Esophagus squamous epithelium (tissue), 5 donors: ENCODE measurements at places on chromosomes 13 and 19.

- DNase-seq = no peak
Measured at GRCh38 chr13:88908961-88909441, 1237.8 kb downstream of the SLITRK5 start.

GRCh38 chr19:8352134-8352827 lies 9.2 kb upstream of the KANK3 start:
- no peak for DNase-seq

GRCh38 chr13:58340895-58341294 lies 709.4 kb downstream of the PCDH17 start:
- no peak for DNase-seq

- no peak for DNase-seq
Measured at GRCh38 chr13:73676550-73677047, 457.6 kb downstream of the KLF12 start.

- DNase-seq = no peak
Measured at GRCh38 chr13:49304763-49305700, 57.3 kb downstream of the CDADC1 start.

DNA sequence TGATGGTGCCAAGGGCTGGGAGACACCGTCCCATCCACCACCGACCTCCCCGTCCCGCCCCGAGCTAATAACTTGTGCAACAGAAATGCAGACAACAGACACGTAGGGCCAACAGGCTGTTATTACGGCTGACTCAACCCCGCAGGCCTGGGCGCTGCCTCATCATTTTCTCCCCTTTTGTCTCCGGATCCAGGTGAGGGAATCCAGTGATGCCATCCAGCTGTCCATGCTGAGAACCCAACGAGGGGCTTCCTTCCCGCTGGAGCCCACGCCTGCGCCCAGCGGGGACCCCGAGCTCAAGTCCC lies 6.4 kb upstream of the DIRAS1 start:
- DNase-seq = no peak

DNA sequence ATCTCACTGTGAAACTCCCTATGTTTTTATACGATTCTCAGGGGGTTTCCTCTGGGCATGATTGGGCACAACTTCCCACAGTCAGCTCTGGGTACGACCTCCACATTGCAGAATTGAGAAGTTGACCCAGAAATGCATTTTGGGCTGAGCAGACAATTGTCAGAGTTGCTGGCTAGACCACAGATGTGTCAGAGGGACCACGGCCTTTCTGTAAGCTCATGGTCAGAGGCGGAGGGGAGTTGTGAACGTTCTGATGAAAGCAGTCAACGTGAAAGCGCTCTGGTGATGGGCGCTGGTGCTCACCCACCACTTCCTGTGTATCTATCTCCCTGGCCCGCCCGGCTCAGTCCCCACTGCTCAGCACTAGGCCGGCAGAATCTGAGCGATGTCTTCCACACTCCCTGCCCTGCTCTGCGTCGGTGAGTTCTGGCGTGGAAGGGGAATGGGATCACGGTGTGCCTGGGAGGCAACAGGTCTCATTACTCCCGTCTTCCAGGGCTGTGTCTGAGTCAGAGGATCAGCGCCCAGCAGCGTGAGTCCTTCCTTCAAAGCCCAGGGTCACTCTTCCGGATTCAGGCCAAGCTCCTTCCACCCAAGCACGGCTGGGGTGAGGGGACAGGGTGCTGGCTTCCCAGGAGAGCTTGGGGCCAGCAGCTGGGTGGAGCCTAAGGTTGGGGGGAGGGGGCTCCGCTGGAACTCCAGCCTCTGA lies at the start of gene NCR1:
Gene NCR1 (plus strand): TSS at position 346 of the 709 bp plus-strand sequence. CDS start 40 bp downstream, at position 386.
- no peak for DNase-seq

DNA sequence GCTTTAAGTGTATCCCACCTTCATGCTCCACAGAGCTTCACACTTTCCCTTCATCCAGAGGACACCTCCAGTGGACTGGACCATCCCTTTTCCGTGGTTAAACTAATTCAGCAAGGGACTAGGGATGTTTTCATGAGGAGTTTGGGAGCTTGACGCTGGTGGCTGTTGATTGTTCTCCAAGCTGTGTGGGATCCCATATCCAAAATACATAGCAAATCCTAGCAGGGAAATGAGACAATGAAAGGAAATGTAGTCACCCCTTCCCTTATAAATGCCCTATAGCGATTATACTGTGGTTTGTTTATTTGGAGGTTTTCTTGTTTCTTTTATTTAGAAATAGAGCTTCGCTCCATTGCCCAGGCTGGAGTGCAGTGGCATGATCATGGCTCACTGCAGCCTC lies 31.6 kb upstream of the DPRX start:
- no peak for DNase-seq

- no peak for DNase-seq
Measured at GRCh38 chr13:55615081-55615480, 1525.6 kb upstream of the PRR20A start.

- DNase-seq = no peak
Measured at GRCh38 chr19:10543420-10544241, at the start of gene ATG4D. ATG4D (plus strand) TSS chr19:10543904; CDS start chr19:10544091, 187 bp downstream.

- no peak for DNase-seq
Measured at GRCh38 chr19:7337380-7338194, 11.2 kb upstream of the ARHGEF18 start.

- no peak for DNase-seq
Measured at GRCh38 chr19:49689133-49690078, at the start of gene ADM5. ADM5 (plus strand) TSS chr19:49689594; CDS start chr19:49689838, 244 bp downstream.

- DNase-seq = no peak
Measured at GRCh38 chr19:5534787-5535586, 32.8 kb downstream of the TINCR start.

- DNase-seq = no peak
Measured at GRCh38 chr19:17767559-17767958, 16.3 kb downstream of the FCHO1 start.

DNA sequence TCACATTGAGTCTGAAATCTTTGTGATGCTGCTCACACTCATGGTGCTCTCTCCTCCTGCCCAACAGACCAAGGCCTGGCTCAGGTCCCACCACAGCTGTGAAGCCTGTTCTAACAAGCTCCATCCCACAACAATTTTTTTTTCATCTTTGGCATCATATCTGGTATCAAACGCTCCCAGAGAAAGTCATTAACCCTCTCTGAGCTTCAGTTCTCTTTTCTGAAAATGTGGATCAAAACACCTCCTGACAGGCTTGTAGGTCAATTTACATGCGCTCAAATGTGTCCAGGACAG lies 224.4 kb downstream of the LACC1 start:
- no peak for DNase-seq

GRCh38 chr13:79802389-79803085 lies 321.6 kb downstream of the NDFIP2 start:
- no peak for DNase-seq

DNA sequence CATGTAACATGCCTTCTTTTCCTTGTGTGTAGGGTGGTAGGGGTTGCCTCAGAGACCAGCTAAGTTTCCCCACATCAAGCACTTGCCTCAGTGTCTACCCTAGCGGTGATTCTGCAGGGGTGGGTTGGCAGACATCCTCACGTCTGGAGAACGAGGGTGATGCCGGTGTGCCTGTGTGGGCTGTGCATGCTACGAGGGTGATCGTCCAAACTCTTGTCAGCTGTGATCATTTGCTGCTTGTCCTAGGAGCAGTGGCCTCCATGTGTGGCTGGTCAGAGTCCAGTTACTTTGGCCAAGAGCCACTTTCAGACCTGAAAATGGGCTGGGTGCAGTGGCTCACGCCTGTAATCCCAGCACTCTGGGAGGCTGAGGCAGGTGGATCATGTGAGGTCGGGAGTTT lies 5.1 kb downstream of the GPI start:
- no peak for DNase-seq

DNA sequence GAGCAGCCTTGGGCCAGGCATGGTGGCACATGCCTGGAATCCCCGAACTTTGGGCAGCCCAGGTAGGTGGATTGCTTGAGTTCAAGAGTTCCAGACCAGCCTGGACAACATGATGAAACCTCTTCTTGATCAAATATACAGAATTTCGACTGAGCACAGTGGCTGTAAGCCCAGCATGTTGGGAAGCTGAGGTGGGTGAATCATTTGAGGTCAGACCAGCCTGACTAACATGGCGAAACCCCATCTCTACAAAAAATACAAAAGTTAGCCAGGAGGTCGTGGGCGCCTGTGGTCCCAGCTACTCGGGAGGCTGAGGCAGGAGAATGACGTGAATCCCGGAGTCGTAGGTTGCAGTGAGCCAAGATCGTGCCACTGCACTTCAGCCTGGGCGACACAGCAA lies 8.0 kb upstream of the NLRP7 start:
- no peak for DNase-seq

DNA sequence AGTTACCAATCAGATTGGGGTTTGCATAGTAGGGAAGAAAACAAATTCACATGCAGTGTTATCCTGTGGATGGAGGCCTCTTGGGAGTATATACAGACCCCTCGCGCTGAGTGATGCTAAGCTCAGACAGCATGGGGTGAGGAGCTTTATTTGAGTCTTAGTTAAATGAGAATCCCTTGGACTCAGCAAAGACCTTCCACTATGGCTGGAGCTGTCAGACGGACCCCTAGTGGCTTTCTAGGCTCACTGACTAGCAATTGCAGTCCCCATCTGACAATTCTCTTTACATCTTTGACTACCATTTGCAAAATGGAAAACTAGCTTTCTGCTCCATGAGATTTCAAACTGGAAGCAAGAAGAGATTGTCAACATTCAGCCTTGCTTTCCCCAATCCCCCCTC lies 90.4 kb downstream of the STOML3 start:
- no peak for DNase-seq

- DNase-seq = no peak
Measured at GRCh38 chr19:52248241-52248640, 21.1 kb upstream of the ZNF766 start.

DNA sequence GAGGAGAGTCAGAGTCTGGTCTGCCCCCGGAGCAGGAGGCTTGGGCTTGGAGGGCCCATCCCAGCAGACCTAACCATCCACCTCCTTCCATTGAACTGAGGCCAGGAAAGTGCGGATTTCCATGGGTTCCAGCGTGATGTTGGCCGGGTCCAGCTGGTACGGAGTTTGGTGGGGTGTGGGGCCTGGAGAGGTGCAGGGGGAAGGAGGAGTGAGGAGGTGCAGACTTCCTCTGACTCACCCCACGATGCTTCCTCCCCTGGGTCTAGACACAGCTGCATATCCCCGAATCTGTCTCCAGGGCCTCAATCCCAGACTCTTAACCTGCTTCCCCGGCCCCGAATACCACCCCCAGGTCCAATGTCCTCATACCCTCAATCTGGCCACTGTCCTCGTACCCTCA lies 20.0 kb downstream of the MAN2B1 start:
- no peak for DNase-seq

DNA sequence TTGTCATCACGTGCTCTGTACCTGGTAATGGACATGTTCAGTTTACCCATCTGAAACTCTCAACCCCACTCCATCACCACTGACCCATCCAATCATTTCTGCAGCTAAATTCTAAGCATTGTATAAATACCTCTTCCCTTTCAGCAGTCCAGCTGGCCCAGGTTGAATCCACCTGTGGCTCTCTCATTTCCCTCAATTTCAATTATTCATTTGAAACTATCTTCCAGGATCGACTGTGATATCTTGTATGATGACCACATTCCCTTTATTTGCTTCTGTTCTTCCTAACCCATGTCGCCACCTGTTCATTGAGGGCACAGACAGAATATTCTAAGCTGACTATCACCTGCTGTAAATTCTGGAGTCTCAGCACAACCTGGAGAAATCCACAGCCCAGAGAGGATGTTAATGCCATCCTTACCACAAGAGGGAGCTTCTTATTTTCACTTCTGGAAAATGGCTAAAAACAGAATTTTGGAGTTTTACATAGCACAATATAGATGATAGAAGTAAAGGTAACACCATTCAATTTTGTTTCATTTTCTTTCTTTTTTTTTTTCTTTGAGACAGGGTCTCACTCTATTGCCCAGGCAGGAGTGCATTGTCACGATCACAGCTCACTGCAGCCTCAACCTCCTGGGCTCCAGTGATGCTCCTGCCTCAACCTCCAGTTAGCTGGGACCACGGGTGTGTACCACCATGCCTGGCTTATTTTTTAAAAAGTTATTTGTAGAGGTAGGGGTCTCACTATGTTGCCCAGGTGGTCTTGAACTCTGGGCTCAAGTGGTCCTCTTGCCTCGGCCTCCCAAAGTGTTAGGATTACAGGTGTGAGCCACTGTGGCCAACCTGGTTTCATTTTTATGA lies 38.6 kb downstream of the ZNF823 start:
- no peak for DNase-seq

DNA sequence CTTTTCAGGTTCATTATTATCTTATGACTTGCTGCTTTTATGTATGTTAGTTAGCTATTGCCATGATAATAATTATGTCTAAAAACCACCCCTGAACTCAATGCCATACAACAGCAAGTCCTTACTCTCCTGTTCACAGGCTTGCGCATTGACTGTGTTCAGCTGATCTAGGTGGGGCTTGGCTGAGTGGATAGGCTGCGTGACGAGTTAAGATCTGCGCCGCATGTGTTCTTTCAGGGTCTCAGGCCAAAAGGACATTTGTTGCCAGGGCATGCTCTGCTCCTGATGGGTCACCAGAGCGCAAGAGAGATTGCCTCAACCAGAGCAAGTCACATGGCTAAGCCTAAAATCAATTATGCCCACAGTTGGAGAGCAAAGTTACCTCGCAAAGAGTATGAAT lies 859 bp downstream of the ZNF568 start:
- no peak for DNase-seq

- DNase-seq = no peak
Measured at GRCh38 chr13:110538632-110539031, 22.9 kb downstream of the RAB20 start.

DNA sequence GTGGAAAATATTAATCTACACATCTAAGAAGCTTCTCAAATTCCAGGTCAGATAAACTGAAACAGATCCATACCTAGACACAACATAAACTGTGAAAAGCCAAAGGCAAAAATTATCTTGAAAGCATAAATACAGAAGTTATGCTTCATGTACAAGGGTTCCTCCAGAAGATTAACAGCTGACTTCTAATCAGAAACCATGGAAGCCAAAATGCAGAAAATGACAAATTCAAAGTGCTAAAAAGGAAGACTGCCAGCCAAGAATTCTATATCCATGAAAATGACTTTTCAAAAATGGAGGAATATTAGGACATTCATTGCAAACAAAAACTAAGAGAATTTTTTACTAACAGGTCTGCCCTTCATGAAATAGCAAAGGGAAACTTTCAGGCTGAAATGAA lies 72.8 kb downstream of the MYO16 start:
- DNase-seq = no peak

DNA sequence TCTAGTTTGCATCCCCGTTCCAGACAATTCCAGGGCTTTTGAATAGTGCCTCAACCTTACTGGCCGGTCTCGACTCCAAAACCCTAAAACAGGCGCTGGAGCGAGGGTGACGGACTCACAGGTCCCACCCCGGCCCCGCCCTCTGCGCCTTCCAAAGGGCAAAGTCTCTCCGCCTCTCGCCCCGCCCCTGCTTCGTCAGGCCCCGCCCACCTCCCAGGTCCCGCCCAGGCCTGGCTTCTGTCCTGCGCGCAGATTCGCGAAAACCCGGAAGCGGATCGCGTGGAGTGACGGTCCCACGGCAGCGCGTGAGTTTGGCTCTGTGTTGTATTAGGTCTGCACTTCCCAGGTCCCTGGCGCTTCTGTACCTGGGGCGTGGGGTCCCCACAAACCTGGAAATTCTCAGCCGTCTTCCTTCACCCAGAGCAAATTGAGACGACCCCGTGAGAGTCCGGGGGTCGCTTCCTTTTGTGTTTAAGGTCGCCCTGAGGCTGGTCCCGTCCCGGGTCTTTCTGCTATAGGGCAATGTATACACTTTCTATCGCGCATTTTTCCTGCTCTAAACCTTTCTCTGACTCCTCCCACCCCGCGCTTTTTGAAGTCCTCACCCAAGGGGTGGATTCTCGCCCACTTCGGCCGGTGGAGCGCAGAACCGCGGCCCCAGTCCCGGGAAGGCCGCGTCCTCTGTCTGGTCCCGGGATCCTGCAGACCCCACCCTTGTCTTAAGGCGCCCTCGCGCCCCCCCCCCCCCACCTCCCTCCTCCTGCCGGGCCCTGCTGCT lies at the start of gene ZNF813:
Gene ZNF813 (plus strand): TSS at position 249 of the 778 bp plus-strand sequence. CDS start 16,090 bp downstream, outside the sequence.
- peak; percentile 51 for DNase-seq
